ENCODE measurements at places on chromosomes 5 and 9. TPM values are rescaled to one million over a fixed set of nuclear protein-coding genes. Genes with fewer than 3 reads are reported as not detected.
A peak's percentile ranks its signal among the peaks of the same experiment; 100 is the strongest.

VAV2 gene
- total RNA-seq, result 24.0 TPM

GRCh38 chr9:68540712-68541535, at the start of gene TMEM252:
Gene TMEM252, minus strand, starts transcription at chr9:68540883. Its CDS starts 69 bp downstream, at chr9:68540814.
- DNase-seq, result peak; percentile 76
- H3K4me1 ChIP-seq, result peaks cover 52% of the 10 kb centered on the region
- peak within 1 kb of the TSS; percentile 23 for H3K4me3 ChIP-seq
- H3K27me3 ChIP-seq, result no peaks in the 10 kb centered on the region

- H3K27ac ChIP-seq, result no peak overlapping the region
- no peak for DNase-seq
- peaks cover 9% of the 10 kb centered on the region for H3K27me3 ChIP-seq
- H3K4me3 ChIP-seq, result no peak overlapping the region
- no peaks in the 10 kb centered on the region for H3K36me3 ChIP-seq
- no peaks in the 10 kb centered on the region for H3K4me1 ChIP-seq
These were observed 32.4 kb downstream of the PDZD2 start for GRCh38 chr5:31671339-31671741.

- no peak for DNase-seq
- H3K4me1 ChIP-seq, result no peaks in the 10 kb centered on the region
- no peaks in the 10 kb centered on the region for H3K36me3 ChIP-seq
These were observed 20.8 kb upstream of the ZNF354A start for GRCh38 chr5:178751286-178751685.

Measured in SJCRH30 (cell line).